Ascending aorta (tissue), 2 donors: ENCODE measurements at places on chromosomes 7 and 10. TPM values are rescaled to one million over a fixed set of nuclear protein-coding genes. Genes with fewer than 3 reads are reported as not detected.

- DNase-seq: no peak
These were observed 303.9 kb downstream of the WDR37 start for GRCh38 chr10:1360011-1360557.

Gene RBP4
- total RNA-seq: 58.0 TPM

GRCh38 chr7:117836-118614, 74.3 kb upstream of the FAM20C start:
- DNase-seq: no peak

DNA sequence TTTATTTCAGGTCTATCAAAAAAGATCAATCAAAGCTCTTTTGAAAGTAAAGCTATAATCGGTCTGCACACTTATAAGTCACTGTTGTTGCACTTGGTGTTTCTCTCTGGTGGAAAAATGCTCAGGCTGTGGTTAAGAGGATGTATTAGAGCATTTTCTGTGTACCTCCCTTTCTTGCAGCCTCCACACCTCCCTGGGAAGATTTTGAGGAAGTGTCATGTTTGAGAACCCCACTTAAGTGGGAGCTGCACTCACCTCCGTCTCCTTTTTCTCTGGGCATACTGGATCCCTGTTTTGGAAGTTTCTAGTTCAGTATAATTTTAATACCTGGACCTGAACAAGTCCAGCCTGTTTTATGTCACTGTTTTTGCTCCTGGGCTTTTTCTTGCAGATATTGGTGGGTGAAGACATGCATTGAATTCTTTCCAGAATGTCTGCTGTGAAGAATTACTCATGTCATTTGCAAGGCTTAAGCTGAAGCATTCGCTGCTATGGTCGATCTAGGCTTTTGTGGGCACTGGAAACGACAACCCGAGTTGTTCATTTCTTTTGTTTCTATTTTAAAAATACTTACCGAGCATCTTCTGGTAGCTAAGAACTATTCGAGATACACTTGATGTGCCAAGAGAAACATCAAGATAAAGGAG, 36.6 kb downstream of the TCF7L2 start:
- no peak for DNase-seq

- no peak for DNase-seq
These were observed 29.8 kb downstream of the RSU1 start for GRCh38 chr10:16787361-16787791.

DNA sequence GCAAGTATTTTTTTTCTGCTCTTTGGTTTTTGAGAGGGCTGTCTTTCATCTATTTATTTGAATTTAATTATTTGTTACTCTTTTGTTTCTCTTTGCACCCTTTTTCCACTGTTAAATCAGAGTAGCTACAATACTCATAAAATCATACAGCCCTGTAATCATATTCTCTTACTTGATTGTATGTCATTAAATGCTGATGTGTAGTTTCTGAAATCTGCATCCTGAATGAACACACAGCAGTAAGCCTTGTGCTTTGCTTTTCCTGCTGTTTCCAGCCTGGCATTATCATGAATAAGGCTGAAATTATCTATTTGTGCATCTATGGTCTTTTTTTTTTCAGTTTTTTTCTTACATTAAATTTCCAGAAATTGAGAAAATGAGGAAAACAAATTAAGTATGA, 4.1 kb downstream of the LRRC18 start:
- no peak for DNase-seq

DNA sequence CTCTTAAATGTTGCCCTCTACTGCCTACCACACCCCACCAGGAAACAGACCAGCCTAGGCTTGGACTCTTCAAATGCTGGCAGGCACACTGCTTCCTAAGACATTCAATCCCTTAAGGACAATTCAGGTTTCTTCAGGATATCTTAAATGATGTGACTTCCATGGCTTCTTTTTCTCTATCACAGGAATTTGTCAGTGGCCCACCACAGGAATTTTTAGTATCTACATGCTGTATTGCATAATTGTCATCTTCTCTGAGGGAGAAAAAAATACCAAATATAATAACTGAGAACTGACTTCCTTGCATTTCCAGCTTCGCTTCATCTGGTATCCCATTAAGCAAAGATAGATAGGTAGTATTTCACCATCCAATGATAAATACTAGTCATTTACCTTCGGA, 129.3 kb downstream of the WNT2 start:
- no peak for DNase-seq

DNA sequence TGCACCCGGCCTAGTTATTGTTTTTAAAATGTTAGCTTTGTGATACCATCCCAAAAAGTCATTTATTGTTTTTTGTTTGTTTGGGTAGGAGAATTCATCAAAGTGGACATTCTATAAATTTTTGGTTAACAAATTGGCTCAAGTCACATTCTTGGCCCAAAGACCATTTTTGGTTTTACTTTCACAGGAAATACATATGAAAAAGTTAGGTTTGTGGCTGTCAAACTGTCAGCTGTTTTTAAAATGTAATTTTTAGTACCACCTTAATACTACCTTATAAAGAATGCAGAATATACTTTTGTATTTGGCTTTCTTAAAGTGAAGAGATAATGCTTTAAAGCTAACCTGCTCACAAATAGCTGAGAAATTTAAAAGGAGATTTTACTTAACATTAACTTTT, 25.1 kb downstream of the TMEM168 start:
- DNase-seq: no peak

- DNase-seq: peak; percentile 15
These were observed 129.0 kb downstream of the ARHGAP22 start for GRCh38 chr10:48475943-48476278.

DNA sequence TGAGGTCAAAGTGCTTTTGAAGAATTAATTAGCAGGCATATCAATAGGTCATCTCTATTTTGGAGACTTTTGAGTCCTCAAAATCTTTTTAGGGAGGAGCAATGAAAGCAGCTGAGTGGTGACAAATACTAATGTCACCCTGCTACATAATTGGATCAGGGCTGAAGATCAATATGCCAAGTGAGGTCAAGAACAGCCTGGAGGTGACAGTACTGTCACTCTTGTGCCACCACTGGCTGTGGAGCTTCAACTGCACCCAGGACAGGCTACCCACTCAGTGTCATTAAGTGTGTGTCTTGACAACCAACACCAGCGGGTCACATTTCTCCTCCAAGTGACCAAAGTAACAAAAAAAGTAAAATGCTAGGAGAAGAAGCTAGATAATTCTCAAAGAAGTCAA, 167.8 kb downstream of the DOCK4 start:
- no peak for DNase-seq

DNA sequence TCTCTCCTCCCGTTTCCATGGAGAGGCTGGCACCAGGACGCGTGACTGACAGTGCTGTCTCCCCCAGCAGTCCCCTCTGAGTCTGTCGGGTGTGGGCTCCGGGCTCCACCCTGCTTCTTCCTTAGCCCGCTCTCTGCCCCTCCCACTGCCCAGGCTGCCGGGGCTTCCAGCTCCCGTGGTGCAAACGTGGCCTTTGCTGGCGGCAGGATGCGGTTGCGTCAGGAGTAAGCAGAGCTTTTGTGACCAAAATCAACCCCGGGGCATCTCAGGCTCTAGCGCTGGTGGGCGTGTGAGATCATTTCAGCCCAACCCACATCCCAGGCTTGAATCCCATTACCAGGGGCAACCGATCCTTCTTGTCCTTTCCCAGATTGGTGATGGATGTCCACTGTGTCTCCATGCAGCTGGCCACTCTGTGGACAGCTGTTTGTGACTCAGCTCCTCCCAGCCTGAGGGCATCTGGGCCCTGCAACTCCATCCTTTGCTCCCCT, 28.2 kb downstream of the PTPRE start:
- no peak for DNase-seq

GRCh38 chr10:123309731-123310130, 155.5 kb downstream of the BUB3 start:
- DNase-seq: no peak

GRCh38 chr10:47361293-47361692, 13.1 kb downstream of the RBP3 start:
- no peak for DNase-seq

GRCh38 chr10:15461353-15462108, 90.4 kb upstream of the FAM171A1 start:
- peak; percentile 71 for DNase-seq

DNA sequence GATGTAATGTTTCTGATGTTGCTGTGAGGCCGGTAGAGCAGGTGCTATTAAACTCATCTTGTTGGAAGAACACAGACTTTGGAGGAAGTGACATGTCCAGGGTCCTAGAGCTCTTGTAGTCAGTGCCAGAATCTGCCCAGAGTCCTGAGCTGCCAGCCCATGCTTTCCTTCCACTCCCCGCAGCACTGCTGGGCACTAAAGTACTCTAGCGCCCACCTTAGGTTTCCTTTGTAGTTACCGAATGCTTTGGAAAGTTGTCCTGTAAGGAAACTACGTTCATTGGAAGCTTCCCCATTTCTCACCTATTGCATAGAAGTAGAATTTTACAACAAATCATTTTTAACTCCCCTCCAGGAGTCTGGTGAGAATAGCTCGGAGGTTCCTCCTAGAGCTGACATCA, 11.0 kb downstream of the ZNF862 start:
- DNase-seq: no peak

DNA sequence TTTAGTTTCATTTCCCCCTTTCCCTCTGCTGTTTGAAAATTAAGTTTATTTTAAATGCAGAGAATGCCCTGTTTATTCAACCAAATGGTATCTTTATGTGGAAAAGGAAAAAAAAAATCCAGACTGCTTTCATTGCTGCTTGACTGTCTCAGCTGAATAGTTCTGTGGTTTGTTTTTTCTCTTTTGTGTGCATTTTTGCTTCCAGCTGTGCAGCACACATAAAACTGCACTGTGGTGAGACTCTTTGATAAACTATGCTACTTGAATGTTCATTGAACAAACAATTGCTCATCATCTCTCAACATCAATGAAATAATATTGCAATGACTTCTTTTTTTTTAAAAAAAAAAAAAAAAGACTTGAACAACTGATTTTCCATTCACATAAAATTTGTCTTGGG, 78.6 kb upstream of the GLI3 start:
- no peak for DNase-seq

DNA sequence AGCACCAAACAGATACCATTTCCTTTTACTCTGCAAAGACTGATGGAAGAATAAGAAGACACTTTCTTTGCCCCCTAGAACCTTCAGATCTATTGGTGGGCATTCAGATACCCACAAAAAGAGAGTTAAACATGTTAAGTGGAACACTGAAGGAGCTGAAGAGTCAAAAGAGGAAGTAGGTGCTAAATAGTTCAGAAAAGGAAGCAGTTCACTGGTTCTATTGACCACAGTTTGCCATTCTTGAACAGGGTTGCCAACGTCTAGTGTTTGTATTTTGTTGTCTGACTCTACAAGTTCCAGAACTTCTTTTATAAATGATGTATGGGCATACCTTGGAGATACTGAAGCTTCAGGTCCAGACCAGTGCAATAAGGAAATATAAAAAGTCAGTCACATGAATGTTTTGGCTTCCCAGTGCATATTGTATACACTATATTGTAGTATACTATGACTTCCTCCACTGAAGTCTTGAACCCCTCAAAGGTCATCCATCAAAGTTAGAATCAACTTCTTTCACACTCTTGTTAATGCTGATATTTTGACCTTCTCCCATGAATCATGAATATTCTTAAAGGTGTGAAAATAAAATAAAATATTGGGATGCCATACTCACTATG, 47.5 kb upstream of the AGR3 start:
- DNase-seq: no peak

DNA sequence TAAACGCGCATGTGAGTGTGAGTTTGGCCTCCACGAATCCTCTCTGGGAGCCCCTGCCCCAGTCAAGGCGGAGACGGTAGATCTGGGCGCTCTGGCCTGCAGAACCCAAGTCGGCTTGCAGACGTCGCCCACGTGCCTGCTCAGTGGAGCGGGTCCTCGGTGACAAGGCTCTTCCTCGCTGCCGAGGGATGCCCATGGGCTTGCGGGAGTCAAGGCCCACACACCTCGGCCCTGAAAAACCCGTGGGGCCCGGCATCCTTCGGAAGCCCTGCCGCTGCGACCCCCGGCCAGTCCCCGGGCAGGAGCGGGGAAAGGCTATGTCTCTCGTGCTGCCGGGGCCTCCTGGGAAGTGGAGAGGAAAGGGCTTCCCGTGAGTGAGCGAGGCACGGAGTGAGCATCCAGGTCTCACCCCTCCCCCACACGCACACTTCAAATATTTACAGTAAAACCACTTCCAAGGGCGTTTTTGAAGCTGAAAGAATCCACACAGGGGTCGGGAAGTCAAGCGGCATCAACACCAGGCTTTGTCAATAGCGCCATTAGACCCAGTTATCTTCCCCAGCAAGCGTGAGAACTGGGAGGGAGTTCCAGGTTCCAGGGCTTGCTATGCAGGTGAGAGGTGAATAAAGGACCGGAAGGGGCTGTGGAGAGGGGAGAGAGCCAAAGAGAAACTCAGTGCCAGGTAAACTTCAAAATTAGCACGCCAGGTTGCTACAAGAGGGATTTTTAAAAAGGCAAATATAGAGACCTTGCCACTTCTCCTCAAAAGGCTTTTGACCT, 1.1 kb upstream of the MNX1 start:
- DNase-seq: no peak

Gene PSD
- not detected for total RNA-seq

GRCh38 chr10:48579251-48579960, 25.5 kb downstream of the ARHGAP22 start:
- no peak for DNase-seq
